T-helper 17 cell (primary cell): ENCODE measurements at places on chromosomes 3 and 15.

GRCh38 chr3:133464573-133464972 is 64.7 kb downstream of the BFSP2 start:
- no peak overlapping the region for H3K27ac ChIP-seq
- no peak overlapping the region for H3K4me3 ChIP-seq

GRCh38 chr15:63324770-63325169 is 47.4 kb downstream of the APH1B start:
- no peak for DNase-seq
- no peaks in the 10 kb centered on the region for H3K4me1 ChIP-seq
- no peaks in the 10 kb centered on the region for H3K36me3 ChIP-seq
- peaks cover 30% of the 10 kb centered on the region for H3K27me3 ChIP-seq
- no peak overlapping the region for H3K27ac ChIP-seq
- no peak overlapping the region for H3K4me3 ChIP-seq

DNA sequence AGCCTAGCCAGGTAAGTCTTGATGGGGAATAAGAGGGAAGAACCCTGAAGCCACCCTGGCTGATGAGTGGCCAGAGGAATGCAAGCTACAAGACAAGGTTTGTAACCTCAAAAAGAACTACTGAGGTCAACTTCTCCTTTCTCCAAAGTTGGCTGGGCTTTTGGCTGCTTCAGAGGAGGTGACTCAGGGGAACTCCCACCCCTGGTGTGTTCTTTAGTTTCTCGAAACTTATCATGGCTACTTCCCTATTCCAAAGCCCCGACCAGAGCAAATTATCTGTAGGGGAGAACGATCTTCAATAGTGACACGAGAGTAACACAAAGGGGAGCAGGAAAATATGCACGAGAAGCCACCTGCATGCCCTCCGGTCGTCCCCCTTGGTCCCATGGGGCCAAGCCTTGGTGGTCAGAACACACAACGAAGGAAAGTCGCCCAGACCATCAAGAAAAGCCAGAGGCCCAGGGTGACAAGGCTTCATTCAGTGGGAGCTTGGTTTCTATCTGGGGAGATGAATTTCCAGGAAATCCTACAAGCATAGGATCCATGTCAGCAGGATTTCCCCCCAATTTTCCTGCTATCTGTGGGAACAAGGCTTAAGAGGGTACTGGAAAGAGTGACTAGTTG is 6.5 kb upstream of the BCL2A1 start:
- H3K4me1 ChIP-seq = peaks cover 12% of the 10 kb centered on the region
- no peak for DNase-seq

GRCh38 chr3:128537091-128537703 is 44.2 kb upstream of the GATA2 start:
- peaks cover 6% of the 10 kb centered on the region for H3K36me3 ChIP-seq
- H3K27me3 ChIP-seq = peaks cover 82% of the 10 kb centered on the region
- H3K27ac ChIP-seq = no peak overlapping the region
- DNase-seq = no peak
- H3K4me3 ChIP-seq = no peak overlapping the region
